ENCODE measurements at places on chromosomes 11 and 22.

DNA sequence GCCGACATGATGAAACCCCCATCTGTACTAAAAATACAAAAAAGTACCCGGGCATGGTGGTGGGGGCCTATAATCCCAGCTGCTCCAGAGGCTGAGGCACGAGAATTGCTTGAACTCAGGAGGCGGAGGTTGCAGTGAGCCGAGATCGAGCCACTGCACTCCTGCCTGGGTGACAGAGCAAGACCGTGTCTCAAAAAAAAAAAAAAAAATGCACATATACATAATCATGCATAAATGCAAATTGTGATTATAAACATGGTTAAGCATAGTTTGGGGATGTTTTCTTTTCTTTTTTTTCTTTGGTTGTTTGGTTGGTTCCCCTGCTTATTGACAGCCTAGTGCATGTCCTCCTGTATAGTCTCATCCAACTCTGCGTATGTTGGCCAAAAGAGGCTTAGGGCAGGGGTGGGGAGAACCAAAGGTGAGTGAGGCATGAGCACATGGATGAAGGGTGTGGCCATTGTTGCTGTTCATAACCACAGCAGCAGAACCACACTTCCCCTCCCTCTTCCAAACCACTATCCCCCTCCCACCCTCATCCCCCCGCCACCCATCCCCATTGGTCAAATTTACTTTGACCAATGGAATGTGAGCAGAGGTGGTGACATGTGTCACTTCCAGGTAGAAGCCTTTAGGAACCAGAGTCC, 6.9 kb upstream of the VPS37C start:
- no peak for DNase-seq

DNA sequence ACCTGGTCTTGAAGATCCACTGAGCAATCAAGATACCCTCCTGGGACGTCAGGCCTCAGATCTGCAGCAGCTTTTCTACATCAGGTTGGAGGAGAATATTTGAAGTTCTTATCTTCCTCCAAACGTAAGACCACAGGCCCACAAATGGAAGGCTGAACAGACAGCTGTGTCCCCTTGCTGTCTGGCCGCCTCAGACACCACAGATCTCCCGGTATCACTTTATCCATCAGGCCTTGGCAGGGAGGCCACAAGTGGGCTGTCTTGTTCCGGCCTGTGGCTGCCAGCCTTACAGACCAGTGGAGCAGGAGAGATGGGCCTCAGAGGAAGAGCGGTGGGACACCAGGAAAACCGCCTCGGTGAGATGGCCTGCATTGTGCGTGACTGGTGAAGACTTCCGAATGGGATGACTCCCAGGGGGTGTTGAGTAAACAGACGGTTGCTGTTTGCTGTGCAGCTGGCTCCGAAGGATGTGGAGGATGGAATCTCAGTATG, 15.9 kb downstream of the UBASH3B start:
- no peak for DNase-seq

GRCh38 chr11:45178890-45179671, 32.6 kb downstream of the PRDM11 start:
- DNase-seq = no peak

DNA sequence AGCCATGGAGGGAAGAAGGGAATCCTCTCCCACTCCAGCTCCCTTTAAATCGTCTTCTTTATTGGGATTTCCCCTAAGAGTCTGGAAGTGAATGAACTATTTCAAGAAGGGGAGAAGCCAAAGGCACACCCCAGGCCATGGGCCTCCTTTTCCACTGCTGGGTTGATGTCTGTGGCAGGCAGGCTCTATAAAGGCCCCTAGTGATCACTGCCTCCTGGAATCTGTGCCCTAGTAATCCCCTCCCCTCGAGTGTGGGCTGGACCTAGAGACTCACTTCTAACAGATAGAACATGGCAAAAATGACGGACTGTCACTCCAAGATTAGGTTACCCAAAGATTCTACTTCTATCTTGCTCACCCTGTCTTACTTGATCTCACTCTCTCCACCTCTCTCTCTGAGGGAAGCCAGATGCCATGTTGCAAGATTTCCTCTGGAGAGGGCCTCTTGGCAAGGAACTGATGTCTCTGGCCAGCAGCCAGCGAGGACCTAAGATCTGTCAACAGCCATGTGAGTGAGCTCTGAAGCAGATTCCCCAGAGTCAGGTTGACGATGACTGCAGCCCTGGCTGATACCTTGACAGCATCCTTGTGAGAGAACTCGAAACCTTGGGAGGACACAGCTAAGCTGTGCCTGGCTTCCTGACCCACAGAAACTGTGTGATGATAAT, 444.8 kb downstream of the SOX6 start:
- DNase-seq = no peak

DNA sequence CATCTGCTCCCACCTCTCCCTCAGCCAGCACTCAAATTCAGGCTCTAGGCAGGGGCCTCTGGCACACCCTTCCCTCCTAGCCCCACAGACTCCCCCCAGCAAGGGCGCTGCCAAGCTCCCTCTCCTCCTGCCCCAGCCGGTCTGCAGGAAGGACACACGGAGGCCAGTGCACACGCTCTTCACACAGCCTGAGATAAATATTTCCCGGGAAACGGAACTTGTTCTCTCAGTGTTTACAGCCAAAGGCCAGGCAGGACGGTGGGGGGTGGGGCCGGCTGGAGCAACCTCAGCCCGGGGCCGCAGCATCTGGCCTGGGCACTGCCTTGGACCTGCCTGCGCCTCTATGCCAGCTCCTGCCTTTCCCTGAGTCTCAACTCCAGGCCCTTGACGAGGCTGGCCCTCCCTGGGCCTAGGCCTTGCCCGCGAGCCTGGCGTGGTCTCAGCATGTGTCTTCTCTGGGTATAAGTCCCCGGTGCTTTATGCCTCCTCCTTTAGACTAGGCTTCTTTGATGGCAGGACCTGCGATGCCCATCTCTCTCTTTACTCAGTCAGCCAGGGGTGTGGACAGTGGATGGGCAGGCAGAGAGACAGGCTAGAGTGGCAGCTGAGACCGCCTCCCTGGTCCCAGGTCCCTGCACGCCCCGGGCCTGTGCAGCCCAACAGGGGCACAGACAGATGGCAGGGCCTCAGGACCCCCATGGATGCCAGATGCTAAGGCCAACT, 48.4 kb downstream of the PDE2A start:
- no peak for DNase-seq

- DNase-seq = no peak
These were observed 47.2 kb upstream of the CEP295 start for GRCh38 chr11:93614173-93614722.

- DNase-seq = no peak
These were observed 5.1 kb upstream of the INTS4 start for GRCh38 chr11:77999446-78000030.

- DNase-seq = no peak
These were observed 3.8 kb downstream of the CFL1 start for GRCh38 chr11:65854161-65854592.

DNA sequence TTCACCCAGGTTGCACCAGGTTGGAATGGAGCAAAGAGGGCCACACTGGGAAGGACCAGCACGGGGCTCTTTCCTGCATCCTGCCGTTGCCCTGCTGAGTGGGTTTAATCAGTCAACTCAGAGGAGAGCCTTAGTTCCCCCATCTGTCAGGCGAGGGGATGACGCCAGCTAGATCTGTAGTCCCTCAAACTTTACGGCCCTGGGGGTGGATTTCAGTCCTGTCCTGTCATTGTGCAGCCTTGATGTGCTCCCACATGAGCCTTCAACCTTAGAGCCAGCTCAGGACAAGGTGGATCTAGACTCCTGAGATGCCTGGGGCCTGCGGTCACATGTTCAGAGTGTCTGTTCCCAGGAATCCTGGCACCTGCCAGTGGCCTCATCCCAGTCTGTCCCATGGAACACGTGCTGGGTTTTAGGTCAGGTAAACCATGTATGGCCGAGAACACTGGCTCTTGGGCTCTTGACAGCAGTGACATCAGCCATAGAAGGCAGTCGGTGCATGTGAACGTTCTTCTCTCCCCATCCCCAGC, 104.3 kb downstream of the BCR start:
- no peak for DNase-seq

GRCh38 chr11:13861411-13861810, 101.1 kb upstream of the SPON1 start:
- no peak for DNase-seq

DNA sequence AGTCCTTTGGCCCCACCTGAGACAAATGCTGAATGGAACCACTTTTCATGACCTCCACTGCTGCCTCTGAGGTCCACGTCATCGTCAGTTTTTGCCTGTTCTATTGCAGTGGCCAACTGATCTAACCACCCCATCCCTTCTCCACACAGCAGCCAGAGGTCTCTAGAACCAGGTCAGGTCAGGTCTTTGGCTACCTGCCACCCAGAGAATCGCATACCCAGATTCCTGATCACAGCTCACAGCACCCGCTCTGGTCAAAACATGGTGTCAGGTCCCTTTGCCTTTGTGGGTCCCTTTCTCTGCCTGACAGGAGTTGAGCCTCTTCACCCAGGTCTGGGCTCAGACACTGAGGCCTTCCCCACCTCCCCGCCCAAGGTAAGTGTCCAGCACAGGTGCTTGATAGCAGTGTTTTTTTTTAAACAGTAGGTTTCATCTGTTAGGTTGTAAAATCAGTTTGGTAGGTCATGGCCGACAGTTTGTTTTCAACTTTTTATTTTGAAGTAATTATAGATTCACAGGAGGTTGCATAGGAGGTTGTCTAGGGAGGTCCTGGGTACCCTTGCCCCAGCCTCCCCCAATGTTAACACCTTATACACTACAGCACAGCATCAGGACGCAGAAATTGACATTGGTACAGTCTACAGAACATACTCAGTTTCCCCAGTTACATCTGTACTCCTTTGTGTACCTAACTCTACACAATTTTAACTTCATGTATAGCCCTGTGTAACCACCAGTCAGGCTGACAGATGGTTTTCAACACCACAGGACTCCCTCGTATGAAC, 6.9 kb downstream of the C22orf39 start:
- DNase-seq = no peak

DNA sequence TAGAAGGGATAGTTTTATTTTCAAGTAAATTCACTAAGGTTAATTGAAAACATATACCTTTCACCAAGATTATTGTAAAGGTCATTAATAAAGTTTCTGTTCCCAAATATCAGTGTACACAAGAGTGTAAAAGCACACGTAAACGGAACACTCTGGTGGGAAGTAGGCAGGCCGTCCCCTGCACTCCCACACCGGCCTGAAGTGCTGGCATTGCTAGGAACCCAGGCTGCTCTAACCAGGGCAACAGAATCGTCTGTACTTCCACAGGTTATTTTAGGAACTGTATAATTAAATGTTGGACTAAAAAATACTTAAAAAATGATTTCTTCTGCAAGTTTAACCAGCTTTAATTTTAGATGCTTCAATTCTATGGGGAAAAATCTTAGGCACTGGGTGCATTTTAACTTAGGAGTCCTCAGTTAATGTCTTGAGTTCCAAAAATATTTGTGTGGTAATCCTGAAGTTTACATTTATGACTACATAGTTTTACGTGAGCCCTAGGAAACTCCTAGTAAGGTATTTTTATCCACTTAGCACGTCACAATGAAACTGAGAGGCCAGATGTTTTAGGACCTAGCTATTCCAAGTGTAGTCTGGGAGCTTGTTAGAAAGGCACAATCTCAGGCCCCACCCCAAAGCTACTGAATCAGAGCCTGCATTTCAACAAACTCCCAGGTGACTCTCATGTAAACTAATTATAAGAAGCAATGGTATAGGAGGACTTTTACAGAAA, 31.2 kb downstream of the KMT5B start:
- no peak for DNase-seq

DNA sequence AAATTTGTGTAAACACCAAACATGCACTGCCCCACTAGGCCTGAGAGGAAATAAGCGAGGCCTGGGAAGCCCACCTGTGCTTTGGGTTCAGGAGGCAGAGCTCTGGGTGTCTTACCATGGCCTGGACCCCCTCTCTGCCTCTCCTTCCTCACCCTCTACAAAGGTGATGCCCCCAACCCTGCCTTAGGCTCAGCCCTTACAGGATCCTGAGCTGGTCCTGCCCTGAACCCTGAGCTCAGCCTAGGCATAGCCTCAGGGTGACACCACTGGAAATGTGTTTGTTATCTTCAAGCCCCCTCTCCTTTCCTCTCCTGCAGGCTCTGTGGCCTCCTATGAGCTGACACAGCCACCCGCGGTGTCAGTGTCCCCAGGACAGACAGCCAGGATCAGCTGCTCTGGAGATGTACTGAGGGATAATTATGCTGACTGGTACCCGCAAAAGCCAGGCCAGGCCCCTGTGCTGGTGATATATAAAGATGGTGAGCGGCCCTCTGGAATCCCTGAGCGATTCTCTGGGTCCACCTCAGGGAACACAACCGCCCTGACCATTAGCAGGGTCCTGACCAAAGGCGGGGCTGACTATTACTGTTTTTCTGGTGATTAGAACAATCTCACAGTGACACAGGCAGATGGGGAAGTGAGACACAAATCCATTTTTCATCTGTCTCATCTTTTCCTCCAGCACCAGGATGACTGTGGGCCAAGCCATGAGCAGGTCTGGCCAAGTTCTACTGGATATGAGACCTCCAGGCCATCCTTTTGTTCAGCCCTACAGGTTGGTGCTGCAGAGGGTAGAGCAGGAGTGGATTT, 117.8 kb downstream of the GGTLC2 start:
- no peak for DNase-seq

DNA sequence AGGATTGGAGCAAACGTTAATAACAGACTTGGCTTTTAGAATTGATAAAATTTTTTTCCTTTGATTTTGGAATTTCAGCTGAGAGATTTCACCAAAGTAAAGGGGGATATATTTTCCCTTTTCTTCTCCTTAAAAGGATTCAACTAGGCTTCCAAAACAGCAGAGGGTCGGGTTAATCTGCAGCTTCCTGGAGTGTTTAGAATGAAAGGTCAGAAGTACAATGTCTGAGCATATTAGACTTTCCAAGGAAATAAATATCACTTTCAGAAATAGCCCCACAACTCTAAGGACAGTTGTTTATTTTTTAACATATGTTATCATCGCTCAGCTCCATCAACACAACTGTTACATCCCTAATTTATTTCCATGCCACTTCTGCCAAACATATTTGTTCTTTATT, 1532.9 kb upstream of the RAG2 start:
- DNase-seq = no peak

GRCh38 chr22:24989135-24989534, 36.6 kb downstream of the KIAA1671 start:
- no peak for DNase-seq

- DNase-seq = no peak
These were observed 29.7 kb upstream of the TMPRSS4 start for GRCh38 chr11:118046964-118047700.

DNA sequence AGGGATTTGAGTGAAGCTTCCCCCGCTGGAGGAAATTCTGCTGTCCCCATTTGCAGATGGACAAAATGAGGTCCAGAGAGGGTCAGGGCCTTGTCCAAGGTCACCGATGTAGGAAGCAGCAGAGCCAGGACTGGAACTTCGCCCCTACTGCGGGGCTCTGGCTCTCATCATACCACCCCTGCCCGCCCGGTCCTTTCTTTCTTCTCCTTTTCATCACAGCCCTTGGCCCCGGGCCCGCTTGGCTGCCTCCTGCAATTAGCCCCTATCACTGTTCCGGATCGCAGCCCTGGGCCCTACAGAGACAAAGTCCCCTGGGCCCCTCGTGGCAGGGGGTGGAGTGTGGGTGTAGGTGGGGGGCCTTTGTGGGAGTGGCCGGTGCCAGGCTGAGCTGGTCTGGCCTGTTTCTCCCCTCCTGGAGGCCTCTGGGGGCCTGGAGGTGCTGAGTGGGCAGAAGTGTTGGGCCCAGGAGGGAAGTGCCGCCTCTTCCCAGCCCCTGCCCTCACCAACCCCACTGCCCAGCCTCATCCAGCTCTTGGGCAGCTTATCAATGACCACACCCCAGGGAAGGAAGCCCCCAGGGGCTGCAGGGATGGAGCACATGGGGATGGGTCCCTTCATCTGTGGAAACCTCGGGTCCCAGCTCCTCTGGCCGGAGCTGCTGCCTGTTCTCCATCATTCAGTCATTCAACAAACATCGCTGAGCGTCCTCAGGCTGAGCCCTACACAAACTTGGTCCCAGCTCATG, 3.4 kb downstream of the EMID1 start:
- DNase-seq = no peak
